ENCODE measurements at places on chromosomes 2 and 18.

DNA sequence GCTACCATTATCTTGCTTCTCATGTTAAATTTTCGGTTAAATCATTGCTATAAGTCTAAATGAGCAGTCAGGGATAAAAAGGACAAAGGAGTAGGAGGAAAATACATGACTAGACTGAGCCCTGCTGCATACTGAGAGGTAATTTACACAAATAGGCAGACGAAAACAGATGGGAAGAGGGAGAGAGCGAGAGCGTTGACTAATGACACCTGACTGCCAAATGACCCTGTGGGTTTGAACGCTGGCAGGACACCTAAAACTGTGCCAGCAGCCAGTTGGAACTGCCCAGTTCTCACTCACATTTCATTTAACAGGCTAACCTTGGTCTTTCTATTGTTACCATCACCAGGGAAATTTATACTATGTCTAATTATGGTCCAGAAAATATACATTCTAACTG lies 978.2 kb downstream of the CPS1 start:
- no peak for DNase-seq

DNA sequence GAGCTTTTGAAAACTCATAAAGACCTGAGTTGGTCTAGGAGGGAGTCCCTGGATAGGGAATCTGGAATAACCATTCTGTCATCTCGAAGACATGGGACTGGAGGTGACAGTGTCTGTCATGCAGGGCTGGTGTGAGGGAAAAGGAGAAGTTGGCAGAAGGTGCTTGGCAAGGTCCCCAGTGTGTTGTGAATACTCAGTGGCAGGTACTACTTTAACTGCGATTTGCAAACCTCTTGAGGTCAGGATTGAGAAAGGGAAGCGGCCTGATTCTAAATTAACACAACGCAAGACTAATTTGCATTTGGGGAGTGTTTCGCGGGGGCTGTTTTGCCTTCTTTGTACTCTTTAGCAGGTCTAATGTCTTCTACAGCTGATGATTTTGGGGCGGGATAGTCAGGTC lies 77.0 kb upstream of the TMEM200C start:
- no peak for DNase-seq

- DNase-seq = no peak
These were observed 19.0 kb downstream of the TPGS2 start for GRCh38 chr18:36809590-36810381.

DNA sequence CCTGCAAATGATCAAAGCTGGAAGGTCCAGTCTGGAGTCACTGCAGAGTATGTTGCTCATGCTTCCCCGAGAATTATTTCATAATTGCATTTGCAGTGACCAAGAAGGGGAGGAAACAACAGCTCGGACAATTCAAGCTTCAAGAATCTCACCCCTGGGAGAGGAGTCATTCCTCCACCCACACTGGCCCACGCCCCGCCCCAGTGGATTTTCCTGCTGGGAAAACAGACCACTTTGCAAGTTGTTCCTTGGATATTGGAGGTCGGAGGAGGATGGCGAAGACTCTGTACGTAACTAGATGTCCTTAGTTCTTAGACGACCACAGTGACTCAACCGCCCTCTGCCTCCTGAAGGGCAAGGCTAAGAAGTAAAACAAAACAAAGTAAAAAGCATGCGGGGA lies 159.4 kb downstream of the TPO start:
- no peak for DNase-seq

- DNase-seq = no peak
These were observed 72.1 kb upstream of the RGPD5 start for GRCh38 chr2:109722026-109722425.

DNA sequence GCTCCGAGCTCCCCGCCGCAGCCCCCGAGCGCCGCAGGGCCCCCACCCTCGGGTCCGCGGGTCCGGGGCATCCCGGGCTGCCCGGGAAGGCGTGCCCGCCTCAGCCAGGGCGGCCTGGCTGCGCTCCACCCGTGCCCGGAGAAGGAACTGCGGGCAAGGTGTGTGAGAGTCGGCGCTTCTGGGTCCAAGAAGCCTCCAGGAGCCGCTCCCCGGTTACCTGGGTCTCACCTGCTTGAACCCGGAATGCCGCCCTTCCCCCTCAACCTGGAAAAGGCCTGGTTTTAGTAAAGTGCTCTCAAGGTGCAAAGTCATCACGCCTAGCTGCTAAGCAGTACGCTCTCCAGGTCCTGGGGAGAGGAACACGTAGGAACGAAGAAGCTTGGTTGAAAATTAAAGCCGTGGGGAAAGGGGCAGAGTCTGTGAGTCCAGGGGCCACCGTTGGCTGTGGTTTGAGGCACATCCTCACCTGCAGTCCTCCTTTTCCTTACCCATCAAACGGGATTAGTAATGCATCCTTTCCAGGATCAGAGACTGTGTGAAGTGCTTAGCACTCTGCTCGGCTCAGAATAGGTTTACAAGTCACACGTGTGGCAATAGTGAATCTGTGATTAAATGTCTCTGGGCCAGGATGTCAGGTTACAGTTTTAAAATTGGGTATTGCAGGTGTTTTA lies 1.2 kb downstream of the ASAP2 start:
- peak; percentile 6 for DNase-seq

- no peak for DNase-seq
These were observed 31.0 kb upstream of the GMPPA start for GRCh38 chr2:219467736-219468075.

DNA sequence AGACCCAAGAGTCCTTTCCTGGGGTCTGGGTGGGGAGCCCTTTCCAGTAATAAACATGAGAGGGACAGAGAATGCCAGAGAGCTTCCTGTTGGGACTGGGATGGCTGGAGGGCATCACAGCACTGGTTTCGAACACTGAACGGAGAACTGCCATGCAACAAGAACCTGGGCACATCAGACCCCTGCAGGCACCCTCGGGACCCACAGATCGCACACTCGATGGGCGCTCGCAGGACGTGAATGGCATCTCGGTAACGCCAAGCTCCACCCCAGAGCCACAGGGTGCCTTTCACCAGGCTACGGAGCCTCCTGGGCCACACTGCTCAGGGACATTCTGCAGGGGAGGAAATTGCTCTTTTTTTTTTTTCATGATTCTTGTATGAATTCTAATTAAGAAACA lies 25.1 kb downstream of the SLC66A2 start:
- no peak for DNase-seq

DNA sequence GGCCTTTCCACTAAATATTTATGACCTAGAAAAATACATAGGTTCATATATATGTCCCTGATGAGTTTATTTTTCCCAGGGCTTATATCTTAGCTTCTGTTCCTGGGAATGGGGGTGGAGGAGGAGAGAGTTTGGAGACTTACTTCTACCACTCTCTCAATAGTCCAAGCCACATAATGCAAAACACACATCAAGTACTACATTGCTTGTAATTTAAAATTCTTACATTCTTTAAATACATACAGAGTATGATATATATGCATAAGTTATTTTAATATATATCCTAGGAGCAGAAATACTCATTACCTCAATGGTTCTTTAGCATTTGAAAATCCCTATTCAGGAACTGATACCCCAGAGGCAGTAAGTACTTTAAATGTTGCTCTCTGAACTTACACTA lies 73.2 kb upstream of the MYL1 start:
- no peak for DNase-seq

- DNase-seq = no peak
These were observed 921.2 kb downstream of the DCC start for GRCh38 chr18:53261241-53261640.

DNA sequence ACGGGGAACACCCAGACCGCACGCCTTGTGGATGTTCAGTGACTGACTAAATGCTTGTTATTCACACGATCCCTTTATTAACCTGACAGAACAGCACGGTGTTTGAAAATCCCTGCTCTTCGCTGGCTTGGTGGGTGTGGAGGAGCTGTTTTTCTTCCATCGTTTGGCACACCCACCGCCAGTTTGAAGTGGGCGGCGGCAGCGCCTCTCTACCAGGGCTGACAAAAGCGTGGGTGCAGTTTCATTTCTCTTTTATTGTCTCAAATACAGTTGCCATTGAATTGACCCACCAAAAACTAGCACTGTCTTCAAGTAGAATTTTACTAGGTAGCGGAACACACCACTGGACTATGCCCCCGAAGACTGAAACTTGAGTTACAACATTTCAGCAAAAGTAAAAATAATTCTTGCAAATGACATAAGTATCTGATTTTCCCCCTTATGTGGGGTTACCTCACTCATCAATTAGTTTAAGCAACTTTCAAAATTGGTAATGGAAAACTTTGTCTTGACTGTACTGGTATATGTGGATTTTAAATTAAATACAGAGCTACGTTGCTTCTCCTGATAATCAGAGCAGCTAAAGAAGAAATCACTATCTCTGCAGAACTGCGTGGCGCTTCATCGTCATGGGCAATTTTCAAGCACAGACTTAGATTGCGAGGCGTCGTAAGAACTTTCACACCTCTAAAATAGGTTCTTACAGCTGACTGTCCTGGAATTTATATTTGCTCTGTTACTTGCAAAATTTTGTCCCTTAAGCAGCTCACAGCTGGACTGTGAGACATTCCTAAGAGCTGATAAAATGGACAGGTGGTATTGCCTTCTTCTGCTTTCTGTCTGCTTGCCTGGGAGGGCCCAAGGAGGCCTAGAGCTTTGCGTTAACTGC lies 60.9 kb downstream of the LDLRAD4 start:
- no peak for DNase-seq

DNA sequence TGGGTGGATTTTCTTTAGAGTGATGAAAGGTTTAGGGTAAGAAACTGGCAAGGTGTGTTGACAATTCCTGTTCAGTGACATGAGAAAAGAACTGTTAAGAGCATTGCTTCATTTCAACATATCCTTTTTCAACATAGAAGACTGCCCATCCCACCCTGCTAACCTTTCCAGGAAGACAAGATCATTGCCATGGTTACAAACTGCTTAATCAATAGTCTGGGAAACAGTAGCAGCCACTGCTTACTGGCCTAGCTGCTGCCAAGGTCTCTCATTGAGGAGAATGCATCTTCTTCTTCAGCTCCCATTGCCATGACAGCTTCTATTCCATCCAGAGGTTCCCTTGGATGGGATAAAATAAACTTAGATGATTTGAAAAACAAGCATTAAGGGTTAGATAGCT lies 212.1 kb downstream of the LRRTM1 start:
- no peak for DNase-seq

DNA sequence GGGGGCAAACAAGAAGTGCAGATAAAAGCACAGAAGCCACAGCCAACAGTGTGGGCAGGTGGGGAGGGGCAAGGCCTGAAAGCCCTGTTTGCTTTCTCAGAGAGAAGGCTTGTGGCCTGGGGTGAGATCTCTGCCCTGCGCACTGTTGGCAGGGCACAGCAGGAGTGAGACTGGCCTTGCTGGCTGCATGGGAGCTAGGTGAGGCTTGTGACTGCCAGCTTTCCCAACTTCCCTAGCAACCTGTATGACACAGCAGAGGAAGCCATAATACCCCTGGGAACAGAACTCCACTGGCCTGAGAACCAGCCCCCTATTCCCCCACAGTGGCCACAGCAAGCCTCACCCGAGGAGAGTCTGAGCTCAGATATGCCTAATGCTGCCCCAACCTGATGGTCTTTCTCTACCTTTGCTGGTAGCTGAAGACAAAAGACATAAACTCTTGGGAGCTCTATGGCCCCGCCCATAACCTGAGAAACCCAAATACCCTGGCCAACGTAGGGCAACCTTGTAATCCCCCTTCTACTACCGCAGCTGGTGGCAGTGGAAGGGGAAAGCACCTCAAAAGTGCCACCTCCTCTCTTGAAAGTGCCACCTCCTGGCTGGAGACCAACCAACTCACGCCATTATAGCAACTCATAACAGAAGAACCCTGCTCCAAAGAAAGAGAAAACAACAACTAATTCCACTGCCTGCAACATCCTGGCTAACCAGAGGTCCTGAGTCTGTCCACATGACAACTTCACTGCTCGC lies 44.4 kb downstream of the LCT start:
- DNase-seq = no peak

DNA sequence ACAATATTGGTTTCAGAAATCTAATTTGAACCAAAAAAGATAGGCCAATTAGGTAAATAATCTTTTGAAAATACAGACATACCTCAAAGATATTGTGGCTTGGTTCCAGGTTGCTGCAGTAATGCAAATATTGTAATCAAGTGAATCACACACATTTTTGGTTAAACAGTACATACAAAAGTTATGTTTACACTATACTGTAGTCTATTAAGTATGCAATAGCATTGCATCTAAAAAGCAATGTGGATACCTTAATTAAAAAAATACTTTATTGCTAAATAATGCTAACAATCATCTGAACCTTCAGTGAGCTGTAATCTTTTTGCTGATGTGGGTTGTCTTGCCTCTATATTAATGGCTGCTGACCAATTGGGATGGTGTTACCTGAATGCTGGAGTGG lies 67.3 kb downstream of the KYNU start:
- DNase-seq = no peak

DNA sequence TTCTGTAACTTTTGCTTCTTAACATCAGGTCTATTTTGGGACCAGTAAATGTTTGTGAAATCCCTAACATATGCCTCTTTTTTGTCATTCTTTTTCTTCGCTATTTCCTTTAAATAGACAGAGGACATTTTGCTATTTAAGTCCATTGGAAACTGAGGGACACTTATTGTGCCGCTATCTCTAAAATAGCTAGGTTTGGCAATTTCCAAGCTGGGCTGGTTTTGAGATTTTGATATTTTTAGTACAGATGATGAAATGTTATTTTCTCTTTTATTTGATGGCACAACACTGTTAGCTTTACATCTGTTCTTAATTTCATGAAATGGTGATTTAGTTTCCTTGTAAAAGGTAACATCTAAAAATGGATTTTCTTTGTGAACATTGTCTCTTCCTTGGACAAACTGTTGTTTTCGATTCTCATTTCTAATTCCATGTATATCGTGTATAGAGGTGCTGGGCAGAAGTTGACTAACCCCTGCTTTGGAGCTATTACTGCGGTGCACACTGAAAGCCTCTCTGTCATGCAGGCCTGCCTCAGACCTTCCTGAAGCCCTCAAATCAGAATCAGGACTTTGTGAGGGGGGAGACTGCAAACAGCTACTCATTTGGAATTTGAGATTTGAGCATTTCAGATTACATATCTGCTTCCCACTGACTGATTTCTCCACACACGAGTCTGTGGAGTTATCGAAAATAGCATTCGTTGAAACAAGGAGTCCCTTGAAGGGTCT lies 594 bp downstream of the RAD51AP2 start:
- no peak for DNase-seq

GRCh38 chr2:239393388-239393940 lies 7.4 kb downstream of the HDAC4 start:
- DNase-seq = no peak

DNA sequence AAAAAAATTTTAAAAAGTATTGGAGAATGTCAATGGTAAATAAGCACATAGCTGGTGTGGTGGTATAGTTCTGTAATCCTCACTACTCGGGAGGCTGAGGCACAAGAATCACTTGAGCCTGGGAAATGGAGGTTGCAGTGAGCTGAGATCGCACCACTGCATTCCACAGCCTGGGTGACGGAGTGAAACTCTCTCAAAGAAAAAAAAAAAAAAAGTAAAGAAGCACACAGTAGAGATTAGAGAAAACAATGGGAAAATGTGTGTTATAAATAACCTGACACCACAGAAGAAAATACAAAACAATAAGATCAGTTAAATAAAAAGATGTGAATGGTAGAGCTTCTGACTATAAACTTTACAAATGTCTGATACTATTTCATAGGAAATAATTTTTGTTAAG lies 163.7 kb upstream of the WDSUB1 start:
- DNase-seq = no peak
